ENCODE measurements at places on chromosomes 5 and 9.

DNA sequence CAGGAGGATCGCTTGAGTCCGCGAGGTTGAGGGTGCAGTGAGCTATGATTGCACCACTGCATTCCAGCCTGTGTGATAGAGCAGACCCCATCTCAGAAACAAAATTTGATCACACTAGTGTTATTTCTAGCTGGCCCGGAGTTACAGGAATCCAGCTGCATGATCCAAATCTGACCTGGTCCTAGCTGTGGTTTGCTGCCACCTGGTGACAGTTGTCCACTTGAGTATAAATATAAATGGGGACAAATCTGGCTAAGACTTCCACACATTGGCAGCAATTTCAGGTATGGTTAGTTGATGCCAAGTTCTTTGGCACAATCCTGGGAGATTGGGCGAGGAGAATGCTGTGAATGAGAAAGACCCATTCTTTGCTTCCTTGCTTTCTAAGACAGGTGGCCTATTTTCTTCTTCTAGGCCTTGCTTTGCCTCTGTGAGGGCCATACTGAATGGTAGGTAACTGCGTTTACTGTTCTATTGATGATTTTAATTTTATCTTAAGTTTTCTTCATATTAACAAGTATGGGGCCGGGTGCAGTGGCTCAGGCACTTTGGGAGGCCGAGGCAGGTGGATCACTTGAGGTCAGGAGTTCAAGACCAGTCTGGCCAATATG lies 35.4 kb downstream of the UBE2R2 start:
- DNase-seq: no peak

GRCh38 chr9:37983381-37984067 lies 79.6 kb upstream of the SLC25A51 start:
- no peak for DNase-seq

- DNase-seq: no peak
Observed at GRCh38 chr9:6068983-6069382, 53.6 kb upstream of the RANBP6 start.

DNA sequence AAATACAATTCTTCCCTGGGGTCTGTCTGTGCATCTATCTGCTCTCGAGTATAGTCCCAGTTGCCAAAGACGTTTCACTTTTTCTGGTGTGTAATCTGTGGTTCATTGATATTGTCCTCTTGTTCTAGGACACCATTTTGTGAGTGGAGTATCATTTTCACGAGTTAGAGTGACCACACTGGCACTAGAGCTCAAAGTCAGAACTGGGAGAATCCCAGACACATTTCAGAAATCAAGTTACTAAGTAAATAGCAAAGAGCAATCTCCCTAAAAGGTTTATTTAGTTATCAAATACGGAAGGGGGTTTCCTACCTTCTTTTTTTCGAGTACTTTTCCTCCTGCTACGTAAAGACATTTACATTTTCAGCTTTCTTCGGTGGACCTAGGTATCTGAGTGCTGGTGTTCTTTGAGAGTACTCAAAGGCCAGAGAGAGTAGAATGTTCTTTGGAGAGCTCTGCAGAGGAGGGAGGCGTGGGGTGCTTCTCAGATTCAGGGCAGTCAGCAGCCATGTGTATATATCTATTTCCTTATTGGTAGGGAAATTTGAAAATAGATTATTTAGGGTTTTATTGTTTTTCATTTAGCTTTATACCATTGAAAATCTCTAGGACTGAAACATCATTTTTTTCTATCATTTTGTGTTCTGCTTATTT lies 8.9 kb upstream of the HSPA9 start:
- no peak for DNase-seq

DNA sequence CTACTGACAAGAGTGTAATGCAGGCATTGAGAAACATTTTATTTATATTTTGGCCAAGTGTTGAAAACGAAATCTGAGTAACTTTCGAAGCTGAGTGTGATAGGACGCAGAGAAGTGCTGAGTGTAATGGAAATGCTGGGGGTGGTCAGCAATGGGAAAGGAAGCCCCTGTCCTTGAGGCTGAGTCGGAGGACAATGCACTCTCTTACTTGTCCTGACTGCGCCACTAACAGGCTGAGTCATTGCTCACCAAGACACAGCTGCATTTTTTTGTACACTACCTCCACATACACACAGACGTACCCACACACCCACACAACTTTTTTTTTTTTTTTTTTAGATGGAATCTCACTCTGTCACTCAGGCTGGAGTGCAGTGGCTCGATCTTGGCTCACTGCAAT lies 637.7 kb downstream of the SLCO4C1 start:
- no peak for DNase-seq

- no peak for DNase-seq
Observed at GRCh38 chr9:107540164-107540561, 50.6 kb upstream of the KLF4 start.

DNA sequence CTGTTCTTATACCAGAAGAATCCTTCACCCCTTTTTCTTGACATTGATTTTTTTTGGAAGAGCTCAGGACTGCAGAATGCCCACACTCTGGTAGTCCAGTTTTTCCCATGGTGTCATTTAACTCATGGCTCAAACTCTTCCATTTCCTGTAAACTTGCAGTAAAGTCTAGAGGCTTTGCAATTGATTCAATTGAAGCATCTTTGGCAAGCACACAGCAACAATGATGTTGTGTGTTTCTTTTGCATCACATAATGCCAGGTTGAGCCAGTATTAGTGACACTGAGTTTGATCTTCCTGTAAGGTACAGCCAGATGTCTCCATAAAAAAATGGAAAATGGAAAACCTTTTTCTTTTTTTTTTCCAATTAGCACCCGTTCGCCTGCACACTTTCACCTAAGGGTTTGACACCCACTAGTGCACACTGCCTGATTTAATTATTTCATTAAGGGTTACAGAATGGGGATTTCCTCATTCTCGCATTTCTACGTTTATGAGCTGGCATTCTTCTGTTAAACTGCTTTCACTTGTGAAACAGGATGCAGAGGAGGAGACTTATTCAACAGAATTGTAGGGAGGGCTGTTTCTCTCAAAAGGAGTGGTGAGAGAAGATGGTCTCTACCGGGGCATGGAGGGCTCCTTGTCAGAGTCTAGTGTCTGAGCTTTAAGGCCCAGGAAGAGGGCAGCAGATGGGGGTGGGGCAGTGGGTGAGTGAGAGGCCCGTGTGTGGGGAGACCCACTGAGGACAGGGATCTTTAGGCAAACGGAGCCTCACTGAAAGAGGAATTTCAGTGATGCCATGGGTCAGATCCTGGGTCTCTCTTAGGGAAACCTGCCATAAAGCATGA lies 2.2 kb upstream of the S1PR3 start:
- DNase-seq: no peak

- DNase-seq: no peak
Observed at GRCh38 chr5:80745490-80745889, 90.7 kb upstream of the DHFR start.

GRCh38 chr5:18220631-18221030 lies 586.4 kb downstream of the TAF11L14 start:
- DNase-seq: no peak

- DNase-seq: no peak
Observed at GRCh38 chr5:81207009-81207408, 26.1 kb upstream of the CKMT2 start.

GRCh38 chr5:150172145-150172544 lies 5.6 kb downstream of the CDX1 start:
- no peak for DNase-seq
